ENCODE measurements at places on chromosomes 4 and X.

DNA sequence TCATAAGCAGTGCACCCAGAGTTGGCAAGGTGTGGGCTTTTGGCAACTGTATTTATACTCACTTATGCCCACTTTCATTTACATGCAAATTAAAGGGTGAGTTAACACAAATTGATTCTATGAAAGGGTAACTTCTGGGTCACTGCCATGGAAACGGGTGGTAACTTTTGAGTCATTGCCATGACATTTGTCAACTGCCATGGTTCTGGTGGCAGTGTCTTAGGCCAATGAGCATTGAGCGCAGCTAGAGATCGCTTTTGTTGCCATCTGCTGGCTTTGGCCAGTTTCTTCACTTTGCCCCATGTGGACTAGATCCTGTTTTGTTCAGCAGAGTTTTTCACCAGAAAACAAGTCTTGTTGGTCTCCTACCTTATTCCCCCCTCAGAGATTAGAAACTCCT lies 170.8 kb upstream of the NUDT6 start:
- DNase-seq: no peak

GRCh38 chr4:72326692-72327632 lies 242.1 kb downstream of the ADAMTS3 start:
- peak; percentile 37 for DNase-seq

DNA sequence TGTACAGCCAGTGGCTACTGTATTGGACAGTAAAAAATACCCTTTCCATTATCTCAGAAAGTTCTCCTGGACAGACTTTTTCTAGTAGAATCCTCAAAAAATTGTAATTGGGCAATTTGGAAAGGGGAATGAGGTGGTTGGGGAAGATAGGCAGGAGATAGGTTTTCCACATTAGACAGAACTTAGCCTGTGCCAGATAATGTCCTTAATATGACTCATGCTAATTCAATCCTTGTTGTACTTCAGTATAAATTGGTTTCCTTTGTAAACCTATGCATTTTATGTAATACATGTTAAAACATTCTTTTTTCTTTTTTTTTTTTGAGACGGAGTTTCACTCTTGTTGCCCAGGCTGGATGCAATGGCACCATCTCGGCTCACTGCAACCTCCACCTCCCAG lies 8.9 kb downstream of the EIF4E start:
- no peak for DNase-seq

DNA sequence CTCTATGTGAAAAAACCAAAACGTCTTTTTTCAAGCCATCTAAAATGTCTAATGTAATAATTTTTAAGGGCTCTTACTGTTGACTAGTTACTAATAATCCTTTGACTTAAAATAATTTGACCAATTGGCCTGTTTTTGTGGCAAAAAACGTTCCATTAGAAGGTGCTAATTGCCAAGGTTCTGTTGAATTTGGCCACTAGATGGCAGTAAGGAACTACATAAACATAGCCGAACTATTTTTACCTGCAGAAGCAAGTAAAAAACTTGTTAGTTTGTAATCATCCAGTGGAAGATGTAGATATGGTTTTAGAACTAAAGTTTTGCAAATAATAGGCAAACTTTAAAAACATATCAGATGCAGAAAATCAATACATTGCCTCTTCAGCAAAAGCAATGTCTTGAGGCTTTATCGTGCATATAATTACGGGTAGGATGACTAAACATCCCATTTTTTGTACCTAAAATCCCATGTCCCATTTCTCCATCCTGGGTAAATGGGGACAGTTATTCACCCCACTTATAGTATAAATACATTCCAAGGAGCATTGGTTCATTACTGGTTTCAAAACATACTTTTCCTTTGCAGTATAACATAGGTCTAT lies 57.6 kb downstream of the PROM1 start:
- peak; percentile 74 for DNase-seq

- DNase-seq: no peak
Measured at GRCh38 chrX:115047715-115048114, 30.3 kb upstream of the IL13RA2 start.

- DNase-seq: no peak
Measured at GRCh38 chrX:65635822-65636221, 31.6 kb upstream of the MSN start.

All from lung (tissue), 17 donors.